ENCODE measurements at places on chromosomes 1 and 21.

GRCh38 chr1:114703242-114703641, 7.9 kb upstream of the AMPD1 start:
- no peak for DNase-seq

DNA sequence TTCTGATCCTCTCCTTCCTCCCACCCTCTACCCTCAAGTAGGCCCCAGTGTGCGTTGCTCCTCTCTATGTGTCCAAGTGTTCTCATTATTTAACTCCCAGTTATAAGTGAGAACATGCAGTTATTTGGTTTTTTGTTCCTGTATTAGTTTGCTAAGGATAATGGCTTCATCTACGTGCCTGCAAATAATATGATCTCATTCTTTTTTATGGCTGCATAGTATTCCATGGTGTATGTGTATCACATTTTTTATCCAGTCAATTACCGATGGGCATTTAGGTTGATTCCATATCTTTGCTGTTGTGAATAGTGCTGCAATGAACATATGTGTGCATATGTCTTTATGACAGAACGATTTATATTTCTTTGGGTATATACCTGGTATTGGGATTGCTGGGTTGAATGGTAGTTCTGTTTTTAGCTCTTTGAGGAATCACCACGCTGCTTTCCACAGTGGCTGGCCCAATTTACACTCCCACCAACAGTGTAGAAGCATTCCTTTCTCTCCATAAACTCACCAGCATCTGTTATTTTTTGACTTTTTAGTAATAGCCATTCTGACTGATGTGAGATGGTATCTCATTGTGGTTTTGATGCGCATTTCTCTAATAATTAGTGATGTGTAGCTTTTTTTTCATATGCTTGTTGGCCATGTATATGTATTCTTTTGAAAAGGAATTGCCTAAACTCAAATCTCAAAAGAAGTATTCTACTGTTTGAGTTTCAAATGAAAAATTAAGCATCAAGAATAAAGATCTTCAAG, 116.9 kb downstream of the ETS2 start:
- no peak for DNase-seq

- no peak for DNase-seq
Measured at GRCh38 chr21:26036916-26037315, 133.7 kb downstream of the APP start.

DNA sequence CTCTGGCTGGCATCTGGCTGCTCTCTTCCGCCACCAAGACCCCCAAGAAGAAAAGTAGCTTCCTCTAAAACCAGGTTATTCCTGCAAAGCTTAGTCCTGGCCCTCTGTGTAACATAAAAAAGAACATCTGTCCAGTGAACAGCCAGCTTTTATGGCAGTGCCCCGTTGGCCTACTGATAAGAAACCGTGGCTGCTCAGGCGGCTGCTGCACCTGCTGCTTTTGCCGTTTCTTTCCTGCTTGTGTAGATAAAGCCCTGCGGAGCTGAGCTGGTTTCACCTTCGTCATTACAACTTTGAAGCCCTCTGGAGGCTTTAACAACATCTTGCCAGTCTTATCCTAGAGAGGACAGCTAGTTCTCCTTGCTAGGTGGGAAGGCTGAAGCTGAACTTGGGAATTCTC, 20.5 kb downstream of the ELAPOR1 start:
- no peak for DNase-seq

- no peak for DNase-seq
Measured at GRCh38 chr1:172484252-172484651, 40.4 kb upstream of the PIGC start.

GRCh38 chr21:37983336-37984095, 67.3 kb upstream of the KCNJ6 start:
- DNase-seq: no peak

GRCh38 chr1:231807541-231807940, 181.0 kb downstream of the DISC1 start:
- no peak for DNase-seq

DNA sequence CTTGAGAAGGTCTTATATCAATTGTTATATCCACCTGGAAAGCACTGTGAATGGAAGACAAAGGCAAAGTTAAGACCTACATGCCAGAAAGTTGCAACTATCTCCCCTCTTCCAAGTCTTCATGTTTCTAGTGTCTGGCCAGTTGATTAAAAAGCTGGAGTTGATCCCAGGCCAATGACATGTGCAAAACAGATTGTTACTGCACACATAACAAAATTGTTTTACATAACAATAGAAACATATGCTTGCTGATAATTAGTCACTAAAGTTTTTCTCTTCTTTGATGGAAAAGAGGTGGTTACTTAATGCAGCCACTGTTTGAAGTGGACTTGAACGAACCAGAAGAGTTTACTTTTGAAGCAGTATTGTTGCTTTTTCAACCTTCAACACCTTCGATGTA, 158.2 kb downstream of the TGFBR3 start:
- DNase-seq: no peak

DNA sequence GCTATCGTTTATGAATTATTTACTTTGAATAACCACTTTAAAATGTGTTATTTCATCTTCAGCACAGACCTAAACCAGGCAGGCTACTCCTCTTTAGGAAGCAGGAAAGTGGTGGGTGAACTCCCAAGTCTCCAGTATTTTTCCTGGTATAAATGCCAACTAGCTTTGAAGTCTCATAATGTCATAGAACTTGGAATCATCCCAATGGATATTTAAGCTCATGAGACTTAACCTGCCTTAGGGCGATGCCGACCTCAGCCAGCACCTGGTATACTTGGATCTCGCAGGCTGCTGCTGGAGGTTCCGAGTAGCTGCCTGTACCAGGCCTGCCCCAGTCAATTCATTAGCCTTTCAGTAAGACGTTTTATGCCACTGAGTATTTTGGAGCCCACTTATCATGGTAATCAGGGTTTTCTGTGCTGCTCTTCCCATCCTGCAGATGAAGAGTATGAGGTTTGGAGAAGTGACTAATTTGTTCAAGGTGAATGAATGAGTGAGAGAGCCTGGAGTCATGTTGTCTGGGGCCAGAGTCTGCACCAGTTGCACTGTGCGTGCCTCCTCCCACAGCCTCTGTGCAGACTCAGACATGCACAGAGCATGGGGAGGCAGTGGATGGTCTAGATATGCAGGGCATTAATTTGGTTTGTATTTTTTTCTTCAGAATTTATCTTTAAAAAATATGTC, 34.9 kb downstream of the VANGL1 start:
- DNase-seq: no peak

DNA sequence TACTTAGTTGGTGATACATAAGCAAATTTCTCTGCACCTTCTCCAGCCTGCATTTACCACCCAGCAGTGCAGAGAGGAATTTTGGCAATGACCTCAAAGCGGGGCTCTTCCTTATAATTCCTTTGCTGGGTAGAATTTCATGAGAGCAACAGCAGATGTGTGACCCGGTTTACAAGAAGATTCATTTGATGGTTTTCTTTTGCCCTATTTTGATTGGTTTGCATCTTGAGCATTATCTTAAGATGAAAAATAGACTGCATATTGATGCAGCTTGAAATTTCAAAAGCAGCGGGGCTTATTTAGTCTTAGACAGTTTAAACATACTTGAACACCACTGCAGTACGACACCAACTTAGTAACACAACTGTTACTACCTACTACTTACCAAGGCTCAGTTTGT, 378.9 kb downstream of the TTLL7 start:
- DNase-seq: no peak

GRCh38 chr1:179441501-179441900, 75.7 kb downstream of the AXDND1 start:
- no peak for DNase-seq

DNA sequence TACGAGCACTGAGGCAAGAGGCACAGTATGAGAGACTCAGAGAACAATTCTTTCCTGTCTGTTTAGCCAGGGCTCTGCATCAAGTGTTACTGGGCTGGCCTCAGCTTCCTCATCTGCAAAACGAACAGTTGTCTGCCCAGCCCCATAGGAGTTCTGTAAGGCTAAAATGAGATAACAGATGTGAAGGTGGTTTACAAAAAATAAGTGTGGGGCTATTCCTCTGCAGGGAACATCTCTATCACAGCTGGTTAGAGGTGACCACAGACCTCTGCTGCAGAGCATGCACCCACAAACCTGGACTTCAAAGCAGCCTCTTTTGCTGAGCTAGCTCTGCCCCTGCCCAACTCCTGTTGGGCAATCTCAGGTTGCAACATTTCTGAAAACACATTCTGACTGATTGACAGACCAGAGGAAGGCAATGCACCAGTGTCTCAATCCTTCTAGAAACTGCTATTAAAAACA, 10.5 kb upstream of the OLIG1 start:
- no peak for DNase-seq

DNA sequence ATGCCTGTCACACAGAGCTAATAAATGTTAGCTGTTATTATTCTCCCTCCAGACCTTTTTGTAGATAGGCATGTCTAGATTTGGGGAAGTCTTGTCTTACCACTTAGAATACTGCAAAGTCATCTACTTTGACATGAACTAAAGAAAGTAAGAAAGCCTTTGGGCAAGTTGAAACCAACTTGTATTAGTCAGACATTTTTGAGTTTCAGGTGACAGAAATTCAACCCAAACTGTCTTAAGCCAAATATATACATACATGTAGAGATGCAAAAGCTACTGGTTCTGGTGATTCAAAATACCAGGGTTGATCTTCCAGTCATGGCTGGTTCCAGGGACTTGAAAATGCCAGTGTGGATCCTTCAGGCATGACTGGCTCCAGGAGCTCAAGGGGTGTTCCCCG, 276.8 kb upstream of the TMEM51 start:
- no peak for DNase-seq

DNA sequence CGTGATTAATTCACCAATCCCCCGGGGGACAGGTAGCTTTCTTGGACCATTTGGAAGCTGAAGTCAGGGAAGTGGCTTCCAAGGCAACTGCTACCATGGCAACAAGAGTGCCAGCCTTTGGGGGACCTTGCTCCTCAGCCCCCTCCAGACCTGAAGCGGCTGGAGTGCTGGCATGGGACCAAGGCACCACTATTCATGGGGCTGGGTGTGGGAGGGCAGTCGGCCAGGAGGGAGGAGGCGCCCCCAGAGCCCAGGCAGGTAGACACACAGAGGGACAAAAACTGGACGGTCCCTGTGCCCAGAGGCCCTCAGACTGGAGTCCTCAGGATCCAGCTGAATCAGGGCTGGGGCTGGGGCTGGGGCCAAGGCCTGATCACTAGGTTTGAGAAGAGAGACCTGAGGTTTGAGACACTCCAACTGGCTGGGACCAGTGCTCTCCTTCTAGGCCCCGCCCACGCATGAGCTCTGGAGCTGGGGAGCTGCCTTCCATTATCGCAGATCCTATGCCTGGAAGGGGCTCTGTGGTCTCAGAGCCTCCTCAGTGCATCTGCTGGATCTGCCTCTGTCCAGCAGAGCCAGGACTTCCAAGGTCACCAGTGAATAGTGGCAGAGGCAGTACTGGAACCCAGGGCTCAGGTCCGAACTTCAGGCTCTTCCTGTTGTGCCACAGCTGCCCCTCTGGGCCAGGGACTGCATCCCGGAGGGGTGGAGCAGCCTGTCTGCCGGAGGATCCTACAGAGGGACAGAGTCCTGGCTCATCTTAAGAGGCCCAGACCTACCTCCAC, 3.3 kb upstream of the KNCN start:
- DNase-seq: no peak

GRCh38 chr1:9838946-9839345, 15.2 kb upstream of the CLSTN1 start:
- DNase-seq: peak; percentile 43

- no peak for DNase-seq
Measured at GRCh38 chr21:29718081-29718815, 221.5 kb downstream of the GRIK1 start.

DNA sequence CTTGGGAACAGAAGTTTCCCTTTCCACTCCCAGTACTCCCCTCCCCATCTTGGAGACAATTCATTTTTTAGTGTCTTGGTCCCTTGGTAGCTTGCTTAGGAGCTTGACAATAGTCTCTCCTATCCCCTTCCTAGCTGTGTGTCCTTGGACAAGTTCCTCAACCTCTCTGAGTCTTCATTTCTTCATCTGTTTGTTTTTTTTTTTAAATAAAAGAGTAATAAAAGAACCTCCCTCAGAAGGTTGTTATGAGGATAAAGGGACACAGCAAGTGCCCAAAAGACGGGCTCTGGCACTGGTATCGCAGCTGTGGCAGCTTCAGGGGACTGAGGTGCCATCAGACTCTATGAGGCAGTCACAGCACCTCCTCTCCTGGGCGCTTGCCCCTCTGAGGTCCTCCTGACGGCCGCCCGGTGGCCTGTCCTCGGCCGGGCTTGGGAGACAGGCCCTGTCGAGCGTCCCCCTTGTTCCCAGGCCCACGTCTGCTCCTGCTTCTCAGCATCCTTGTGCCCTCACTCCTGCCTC, 689.2 kb downstream of the MATN1 start:
- no peak for DNase-seq

- DNase-seq: no peak
Measured at GRCh38 chr1:177928194-177928593, 41.7 kb downstream of the SEC16B start.

DNA sequence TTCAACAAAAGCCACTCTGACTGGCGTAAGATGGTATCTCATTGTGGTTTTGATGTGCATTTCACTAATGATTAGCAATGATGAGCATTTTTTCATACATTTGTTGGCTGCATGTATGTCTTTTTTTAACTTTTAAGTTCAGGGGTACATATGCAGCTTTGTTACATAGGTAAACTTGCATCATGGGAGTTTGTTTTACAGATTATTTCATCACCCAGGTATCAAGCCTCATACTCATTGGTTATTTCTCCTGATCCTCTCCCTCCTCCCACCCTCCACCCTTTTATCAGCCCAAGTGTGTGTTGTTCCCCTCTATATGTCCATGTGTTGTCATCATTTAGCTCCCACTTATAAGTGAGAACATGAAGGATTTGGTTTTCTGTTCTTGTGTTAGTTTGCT, 154.1 kb upstream of the POGK start:
- DNase-seq: no peak

GRCh38 chr1:89104687-89105086, 21.2 kb downstream of the GBP2 start:
- DNase-seq: no peak

GRCh38 chr1:202311875-202312635, 29.7 kb downstream of the UBE2T start:
- DNase-seq: no peak

DNA sequence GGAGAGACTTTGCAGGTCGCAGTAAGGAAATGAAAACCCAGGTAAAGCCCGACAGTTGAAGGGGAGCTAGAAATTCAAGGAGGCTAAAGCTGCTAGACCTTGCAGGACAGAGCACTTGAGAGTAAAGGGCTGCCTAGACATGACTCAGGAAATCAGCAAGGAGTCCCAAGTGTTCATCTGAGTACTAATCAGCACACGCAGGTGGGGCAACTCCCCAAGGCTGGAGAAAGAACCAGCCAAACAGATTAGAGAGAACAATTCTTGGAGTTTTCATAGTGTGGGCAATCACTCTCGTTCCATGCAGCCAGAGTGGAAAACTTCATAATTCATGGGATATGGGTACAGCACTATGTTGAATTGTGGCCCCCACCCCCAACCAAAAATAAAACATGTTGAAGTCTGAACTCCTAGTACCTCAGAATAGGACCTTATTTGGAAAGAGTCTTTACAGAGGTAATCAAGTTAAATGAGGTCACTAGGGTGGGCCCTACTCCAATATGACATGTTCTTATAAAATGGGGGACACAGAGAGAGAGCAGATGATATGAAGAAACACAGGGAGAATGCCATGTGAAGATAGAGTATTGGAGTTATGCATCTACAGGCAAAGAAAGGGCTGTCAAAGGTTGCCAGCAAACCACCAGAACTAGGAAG, 28.0 kb downstream of the SYDE2 start:
- DNase-seq: no peak

- DNase-seq: no peak
Measured at GRCh38 chr21:45119812-45120211, 45.4 kb downstream of the ADARB1 start.

- DNase-seq: peak; percentile 95
Measured at GRCh38 chr1:36133484-36133883, 8.5 kb upstream of the COL8A2 start.

All from COLO829 (cell line).